ENCODE measurements at places on chromosomes 1 and 21.

DNA sequence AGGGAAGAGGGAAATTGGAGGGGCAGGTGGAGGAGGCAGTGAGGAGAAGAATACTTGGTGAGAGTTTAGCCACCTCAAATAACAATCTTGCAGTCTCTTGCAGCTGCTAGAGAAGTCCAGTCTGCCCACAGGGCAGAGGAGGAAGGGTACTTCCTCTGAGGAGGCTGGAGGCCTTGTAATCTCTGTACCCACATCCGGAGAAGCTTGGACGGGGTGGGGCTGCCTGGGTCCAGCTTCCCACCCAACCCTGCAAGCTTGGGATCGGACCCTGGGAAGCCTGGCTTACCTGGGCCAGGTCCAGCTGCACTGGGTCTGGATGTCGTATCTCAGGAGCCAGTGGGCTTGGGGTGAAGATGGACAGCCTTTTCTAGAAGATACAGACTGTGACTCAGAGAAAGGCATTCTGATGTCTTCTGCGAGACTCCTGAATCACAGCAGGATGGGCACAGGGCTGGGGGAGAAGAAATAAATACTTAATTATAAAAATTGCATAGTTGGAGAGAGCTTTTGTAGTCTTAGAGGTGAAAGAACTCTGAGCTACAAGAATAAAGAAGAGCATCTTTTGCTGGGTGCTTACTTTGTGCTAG, 111.8 kb upstream of the JUN start:
- DNase-seq = no peak

DNA sequence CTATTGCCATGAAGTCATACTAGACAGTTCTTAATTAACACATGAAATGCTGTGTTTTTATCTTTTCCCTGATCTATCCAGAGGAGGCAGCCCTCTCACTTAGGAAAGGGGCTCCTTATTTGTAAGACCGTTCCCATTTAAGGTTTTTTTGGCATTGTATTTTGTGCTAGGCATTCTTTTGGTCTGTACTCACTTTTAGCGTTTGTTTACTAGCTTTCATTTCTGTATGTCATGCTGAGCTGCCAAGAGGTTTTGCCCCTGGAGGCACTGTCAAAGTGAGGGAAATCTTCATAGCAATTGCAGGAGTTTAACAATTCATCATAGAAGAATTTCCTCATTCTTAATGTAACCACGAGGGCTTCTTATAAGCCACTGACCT, 59.5 kb downstream of the MTR start:
- no peak for DNase-seq

GRCh38 chr1:183433703-183434102, 15.5 kb upstream of the NMNAT2 start:
- no peak for DNase-seq

GRCh38 chr21:36065497-36066036, 4.3 kb upstream of the CBR1 start:
- DNase-seq = no peak

DNA sequence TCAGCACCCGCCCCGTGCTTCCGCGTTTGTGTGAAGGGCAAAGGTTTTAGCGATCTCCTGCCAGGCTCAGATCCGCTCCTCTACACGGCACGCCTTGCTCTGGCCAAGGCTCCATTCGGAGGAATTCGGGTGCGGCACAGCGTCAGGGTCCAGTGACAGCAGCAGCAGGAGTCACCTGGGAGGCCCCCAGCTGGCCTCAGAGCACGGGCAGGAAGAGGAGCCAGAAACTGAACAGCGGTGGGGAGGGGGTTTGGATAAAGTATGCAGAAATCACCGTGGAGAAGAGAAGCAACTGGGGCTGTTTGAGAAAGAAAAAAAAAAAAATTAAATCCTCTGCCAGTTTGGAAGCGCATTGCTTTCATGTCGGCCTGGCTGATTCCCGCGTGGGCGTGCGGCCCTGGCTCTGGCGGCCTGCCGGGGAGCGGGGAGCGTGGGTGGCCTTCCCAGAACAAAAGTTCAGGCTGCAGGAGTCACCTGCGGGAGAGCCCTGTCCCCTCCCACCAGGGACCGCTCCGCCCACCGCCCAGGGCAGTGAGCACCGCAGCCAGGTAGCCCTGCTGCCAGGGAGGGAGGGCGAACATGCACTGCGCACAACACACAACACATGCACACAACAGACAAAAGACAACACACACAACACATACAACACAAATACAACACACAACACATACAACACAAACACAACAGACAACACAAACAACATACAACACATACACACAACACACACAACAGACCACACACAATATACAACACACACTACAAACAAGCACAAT, 107.6 kb downstream of the ETS2 start:
- peak; percentile 85 for DNase-seq

GRCh38 chr1:67332653-67333529, 25.2 kb downstream of the IL12RB2 start:
- DNase-seq = no peak

DNA sequence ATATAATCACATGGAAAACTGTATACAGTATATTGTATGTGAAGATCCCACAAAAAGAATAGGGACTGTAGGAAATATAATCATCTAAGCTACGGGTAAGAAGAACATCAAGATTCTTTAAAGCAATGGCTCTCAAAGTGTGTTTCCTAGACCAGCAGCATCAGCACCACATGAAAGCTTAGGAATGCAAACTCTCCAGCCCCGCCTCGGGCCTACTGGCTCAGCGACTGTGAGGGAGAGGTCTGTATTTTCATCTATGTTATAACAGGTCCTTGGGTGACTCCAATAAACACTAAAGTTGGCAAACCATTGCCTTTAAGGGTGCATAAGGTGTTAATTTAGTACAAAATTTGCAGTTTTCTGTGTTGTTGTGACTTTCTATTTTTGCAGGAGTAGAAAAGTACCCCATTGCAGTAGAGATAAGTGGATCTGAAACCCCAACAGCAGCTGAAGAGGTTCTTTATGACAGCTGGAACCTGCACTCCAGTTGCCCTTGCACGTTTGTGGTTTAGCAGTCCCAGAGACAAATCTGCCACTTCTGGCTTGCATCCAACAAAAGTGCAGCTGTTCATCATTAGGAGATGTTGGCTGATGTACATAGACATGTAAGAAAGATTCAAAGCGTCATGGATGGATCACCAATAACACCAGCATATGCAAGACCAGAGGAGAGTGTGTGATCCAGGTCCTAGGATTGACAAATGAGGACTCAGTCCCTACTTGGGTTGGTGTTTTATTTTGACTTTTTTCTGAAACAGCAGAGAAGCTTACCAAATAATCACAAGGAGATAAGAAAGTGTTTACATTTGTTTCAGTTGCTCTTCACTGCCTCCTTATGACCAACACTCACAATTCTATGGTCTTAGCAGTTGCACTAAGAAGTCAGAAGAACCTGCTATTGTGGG, 15.9 kb upstream of the IFNAR1 start:
- DNase-seq = peak; percentile 47

- no peak for DNase-seq
Measured at GRCh38 chr1:101264697-101265096, 27.9 kb downstream of the S1PR1 start.

DNA sequence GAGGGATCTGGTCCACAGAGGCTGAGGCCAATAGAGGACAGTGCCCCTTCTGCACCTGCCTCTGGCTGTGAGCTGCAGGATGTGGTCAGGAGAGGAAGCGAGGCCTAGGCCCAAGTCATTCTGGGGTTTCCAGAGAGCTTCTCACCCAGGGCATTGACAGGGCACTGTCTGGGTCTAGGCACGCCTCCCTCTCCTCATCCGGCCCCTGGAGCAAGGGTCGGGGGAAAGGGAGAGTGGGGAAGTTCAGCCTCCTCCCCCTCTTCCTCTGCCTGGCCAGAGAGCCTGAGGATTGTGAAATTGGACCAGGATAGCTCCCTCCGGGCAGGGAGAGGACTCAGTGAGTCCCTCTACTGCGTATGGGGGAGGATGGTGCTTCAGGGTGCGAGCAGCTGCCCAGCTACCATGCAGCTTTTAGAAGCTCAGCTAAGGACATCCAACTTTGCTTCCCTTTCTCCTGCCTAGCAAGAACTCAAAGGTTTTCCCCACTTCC, 6.3 kb upstream of the INAVA start:
- no peak for DNase-seq

DNA sequence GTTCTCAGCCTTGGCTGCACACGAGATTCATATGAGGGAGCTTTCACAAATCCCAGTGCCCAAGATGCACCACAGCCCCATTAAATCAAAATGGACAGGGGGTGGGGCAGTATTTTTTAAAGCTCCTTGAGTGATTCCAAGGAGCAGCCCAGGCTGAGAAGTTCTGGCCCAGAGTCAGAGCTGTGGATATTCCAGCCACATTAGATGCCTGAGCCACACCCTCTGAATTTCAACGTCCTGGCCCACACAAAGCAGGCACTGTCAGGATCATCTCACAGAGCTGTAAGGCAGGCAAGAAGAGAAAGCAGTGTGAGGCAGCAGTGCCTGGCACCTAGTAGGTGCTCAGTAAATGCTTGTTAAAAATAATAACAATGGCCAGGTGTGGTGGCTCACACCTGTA, 37.4 kb downstream of the PAX7 start:
- no peak for DNase-seq

DNA sequence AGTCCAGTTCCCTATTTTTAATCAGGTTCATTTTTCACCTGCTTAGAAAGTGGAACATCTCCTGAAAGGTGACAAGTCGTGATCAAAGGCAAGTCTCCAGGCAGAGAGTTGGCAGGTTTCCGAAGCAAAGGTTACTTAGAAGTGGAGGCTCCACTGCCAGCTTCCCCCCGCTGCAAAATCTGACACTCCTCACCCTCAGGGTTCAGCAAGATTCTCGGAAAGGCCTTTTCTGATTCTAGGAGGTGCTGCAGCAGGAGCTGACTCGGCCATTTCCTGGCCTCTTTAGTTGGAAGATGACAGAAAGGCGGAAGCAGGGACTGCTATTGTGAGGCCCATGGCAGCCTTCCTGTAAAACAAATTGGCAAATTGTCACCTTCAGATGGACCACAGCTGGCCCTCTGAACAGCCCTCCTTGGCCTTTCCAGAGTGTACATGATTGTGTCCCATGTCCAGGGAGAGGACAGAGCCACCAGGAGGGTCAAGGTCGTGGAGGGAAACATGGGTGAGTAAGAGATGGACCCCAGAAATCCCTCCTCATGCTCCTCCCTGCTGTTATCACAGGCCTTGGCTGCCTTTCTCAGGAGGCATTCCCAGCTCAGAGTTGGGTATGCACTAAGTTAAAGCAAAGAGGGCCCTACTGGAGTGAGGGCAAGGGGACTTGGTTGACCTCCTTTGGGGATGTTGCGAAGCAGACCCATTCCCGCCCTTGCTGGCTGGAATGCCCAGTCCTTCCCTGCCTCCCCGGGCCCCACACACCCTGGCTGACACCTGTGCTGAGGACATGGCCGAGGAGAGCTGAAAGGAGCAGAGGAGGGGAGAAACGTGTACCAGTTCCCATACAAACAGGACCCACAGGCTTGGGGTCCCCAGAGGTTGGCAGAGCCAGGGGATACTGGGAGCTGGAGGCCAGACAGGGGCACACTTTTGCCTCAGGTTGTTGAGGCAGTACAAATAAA, 115.5 kb upstream of the IRF2BP2 start:
- DNase-seq = peak; percentile 45

GRCh38 chr1:238606896-238607295, 716.2 kb upstream of the ZP4 start:
- DNase-seq = no peak
